Activated CD4-positive, alpha-beta T cell treated with anti-CD3 and anti-CD28 coated beads, Interleukin-2, amount 10 ng/mL, durations not matched to agents 7 days and 5 days (primary cell): ENCODE measurements at places on chromosomes 4 and X. TPM values are rescaled to one million over a fixed set of nuclear protein-coding genes. Genes with fewer than 3 reads are reported as not detected.
A peak's percentile ranks its signal among the peaks of the same experiment; 100 is the strongest.

DNA sequence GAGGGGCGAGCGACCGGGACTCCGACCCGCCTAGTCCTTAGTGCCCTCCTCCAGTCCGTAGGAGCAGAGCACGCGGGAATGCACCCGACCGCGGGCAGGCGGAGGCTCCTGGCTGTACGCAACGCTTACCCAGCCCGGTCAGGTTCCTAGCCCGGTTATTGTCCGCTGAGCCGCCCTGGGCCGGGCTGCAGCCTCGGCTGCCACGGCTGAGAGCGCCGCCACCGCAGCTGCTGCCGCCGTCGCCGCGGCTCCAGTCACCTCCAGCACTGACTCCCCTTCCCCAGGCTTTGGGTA is at the start of gene AMER1:
AMER1 (minus strand) TSS at position 268 of the 294 bp plus-strand sequence. CDS start 12,422 bp downstream, outside the sequence.
- DNase-seq: no peak

Gene PTPN13
- 2.6 TPM for total RNA-seq

GRCh38 chr4:106875340-106875739 is 160.8 kb downstream of the DKK2 start:
- DNase-seq: no peak

Gene H2BW2
- total RNA-seq: 0.10 TPM

- DNase-seq: no peak
Measured at GRCh38 chr4:172601195-172601594, 567.4 kb upstream of the GALNT7 start.

Gene UBL4A
- 46.4 TPM for total RNA-seq

DNA sequence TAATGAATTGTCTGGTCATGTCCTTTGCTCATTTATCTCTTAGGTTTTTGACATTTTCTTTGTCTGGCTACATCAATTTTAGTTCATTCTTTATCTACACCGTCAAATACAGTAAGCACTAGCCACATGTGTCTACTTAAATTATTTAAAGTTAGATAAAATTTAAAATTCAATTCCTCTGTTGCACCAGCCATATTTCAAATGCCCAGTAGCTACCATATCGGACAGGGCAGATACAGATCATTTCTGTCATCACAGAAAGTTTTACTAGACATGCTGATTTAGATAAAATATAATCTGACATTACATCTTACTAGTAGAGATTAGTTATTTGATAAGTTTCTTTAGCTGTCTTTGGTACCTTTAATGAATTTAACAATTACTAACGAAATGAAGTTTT is 61.1 kb downstream of the WDR19 start:
- no peak for DNase-seq

DNA sequence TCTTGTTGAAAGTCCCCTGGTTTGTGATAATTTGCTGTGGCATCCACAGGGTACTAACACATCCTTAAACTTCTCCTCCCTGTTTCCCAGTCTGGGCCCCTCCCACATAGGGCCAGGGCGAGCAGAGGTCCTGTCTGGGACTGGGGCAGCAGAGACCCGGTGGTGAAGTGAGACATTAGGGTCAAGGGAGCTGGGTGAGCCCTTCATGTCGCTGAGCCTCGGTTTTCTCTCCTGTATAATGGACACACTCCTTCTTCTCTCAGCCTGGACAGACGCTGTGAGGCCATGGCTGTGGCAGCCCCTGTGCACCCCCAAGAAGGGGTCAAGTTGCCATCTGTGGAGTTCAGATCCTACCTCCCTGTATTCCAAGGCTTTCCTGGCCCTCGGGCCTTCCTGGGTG is 33.0 kb upstream of the HMX1 start:
- DNase-seq: no peak

DNA sequence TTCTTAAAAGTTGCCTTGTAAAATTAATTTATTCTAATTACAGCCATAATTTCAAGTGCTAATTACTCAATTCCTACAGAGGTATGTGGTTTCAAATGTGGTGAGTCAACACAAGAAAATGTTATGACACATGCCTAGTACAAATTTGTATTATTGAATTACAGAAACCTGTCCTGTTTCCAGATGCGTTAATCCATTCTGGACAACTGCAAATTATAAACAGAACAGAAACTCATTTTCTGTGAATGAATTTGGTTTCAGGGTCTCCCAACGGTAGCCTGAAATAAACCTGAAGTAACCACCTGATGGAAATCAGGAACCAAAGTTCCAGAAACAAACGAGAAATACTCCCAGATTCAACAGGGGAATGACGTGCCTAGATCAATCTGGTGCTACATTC is 328.6 kb upstream of the F9 start:
- DNase-seq: no peak

DNA sequence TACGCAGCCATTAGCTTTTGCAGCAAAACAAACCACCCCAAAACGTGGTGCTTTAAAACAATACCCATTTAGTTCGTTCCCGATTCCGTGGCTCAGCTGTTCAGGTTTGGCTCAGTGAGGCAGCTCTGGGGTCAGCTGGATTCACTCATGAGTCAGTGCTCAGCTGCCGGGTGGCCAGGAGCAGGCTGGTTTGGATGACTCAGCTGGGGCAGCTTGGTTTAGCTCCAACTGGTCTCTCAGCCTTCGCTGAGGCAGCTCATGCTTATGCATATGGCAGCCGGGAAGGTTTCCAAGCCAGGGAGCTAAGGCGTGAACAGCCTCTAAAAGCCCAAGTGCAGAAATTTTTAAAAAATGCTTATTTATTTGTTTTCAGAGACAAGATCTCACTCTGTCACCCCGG is 13.3 kb upstream of the CD99 start:
- DNase-seq: no peak

- DNase-seq: no peak
Measured at GRCh38 chrX:27694667-27695066, 104.5 kb downstream of the DCAF8L2 start.

GRCh38 chr4:182699795-182700194 is 217.4 kb downstream of the DCTD start:
- DNase-seq: no peak

Gene PIM2
- 154 TPM for total RNA-seq

Gene SLC49A3
- 0.35 TPM for total RNA-seq

DNA sequence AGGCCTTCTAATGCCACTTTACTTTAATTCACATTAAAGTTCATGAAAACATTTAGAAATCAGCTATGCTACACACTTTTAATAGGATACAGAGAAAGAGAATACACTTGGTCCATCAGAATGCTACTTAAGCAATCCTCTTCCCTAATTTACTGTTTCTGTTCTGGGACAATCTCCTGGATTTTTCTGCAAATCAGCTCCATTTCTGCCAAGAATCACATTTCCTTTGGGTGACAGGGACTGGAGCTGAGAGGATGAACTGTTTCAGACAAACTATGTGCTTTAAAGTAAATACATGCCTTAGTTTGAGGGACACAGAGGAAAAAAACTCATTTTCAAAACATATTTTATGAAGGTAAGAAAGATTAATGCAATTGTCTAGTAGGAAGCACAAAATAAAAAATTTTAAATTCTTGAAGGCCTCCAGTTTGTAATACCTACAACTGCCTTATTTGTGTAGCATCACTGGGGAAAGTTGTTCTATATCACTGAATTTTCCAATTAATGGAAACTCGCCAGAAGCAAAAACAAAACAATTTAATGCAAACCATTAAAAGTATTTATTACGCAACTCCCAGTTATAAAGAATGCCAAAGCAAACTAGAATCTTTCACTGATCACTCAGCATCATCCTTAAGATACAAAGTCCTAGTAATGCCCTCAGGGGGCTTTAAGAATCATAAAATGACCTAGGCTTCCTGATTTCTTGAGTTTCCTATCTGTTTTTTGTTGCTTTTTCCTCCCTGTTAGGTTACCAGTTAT is 36.3 kb downstream of the BCLAF3 start:
- DNase-seq: no peak

DNA sequence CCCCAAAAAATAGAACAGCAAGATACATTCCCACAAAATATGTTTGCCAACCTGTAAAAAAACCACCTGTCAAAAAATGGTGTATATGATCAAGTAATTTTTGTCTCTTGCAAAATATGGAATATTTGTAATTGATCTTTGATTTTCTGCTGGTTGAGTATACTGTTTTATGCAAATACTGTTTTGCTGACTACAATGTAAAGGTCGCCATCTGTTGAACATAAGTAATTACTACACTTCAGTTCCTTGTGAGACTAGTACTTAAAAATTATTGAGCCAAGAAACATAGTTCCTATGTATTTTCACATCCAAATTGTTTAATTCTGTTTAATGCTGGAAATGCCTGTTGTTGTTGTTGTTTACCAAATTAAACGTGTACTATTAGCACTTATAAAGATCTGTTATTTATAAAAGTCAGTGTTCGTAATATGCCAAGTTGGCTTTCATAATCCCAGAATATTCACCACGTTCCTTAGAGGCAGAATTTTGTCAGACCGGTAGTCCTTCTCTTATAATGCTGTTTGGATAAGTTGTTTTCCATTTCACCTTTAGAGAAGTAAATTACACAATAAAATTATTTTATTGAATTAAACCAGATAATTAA is 144.2 kb downstream of the PDLIM5 start:
- no peak for DNase-seq

DNA sequence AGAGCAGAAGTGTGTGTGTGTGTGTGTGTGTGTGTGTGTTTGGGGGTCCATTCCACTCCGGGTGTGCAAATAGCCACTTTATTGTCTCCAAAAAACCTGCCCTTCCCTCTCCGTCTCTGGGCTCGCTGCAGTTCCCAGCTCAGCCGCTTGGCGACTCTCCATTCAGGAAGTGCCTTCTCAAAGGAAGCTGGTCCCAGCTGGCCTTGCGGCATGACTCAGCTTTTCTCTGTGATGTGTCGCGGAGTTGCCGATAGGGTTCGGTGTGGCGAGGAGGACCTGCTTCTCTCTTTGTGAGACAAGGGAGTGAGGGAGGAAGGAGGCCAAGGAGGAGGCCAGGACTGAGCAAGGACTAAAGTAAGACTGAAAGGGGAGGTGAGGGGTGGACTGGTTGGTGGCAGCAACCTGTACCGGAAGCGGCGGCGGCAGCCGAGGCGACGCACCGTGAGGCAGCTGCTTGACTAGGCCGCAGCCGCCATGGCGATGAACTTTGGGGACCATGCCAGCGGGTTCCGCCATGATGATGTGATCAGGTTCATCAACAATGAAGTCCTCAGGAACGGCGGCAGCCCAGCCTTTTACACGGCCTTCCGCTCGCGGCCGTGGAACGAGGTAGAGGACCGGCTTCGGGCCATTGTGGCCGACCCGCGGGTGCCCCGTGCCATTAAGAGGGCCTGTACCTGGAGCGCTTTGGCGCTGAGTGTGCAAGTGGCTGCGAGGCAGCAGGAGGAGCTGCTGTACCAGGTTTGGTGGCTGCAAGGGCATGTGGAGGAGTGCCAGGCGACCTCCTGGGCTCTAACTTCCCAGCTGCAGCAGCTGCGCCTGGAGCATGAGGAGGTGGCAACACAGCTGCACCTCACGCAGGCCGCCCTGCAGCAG is at the start of gene TEX13C:
TEX13C (plus strand) TSS at position 226 of the 876 bp plus-strand sequence; CDS start at position 475, 249 bp downstream.
- DNase-seq: no peak

Gene SERPINA7
- total RNA-seq: not detected

DNA sequence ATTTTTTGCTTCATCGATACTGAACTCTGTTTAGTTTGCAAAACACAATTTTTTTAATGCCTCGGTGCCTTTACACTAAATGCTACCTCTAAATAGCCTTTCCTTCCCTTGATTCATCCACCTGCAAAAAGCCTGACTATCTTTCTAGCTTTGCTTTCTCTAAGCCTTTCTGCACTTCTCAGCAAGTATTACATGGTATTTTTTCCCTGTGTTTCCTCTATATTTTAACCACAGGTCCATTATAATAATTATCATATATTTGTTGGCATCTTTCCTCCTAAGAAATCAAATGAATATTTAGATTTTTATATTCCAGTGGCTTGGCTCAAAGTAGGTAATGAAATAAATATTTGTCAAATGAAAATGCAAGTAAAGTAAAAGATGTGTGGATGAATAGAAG is 196.2 kb downstream of the ARHGAP24 start:
- DNase-seq: no peak

- DNase-seq: no peak
Measured at GRCh38 chr4:112288455-112288854, 2.8 kb upstream of the TIFA start.

DNA sequence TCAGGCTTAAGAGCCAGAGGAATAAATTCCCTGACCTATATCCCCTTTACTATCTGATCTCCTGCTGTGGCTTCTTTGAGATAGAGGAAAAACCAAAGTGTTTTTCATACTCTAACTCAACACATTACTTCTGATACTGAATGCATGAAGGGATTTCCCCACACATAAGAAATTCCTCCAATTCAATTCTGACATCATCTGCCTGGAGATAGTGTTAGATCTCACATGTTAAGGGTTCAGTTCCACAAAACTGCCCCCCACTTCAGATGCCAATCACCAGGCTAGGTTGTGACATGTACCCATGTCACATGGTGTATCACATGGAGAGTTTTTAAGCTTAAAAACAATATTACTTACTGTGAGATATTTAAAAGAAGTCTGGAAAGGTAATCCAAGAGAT is 46.8 kb downstream of the GSTCD start:
- DNase-seq: no peak

GRCh38 chr4:99947608-99948007 is 1.2 kb upstream of the DNAJB14 start:
- DNase-seq: no peak

DNA sequence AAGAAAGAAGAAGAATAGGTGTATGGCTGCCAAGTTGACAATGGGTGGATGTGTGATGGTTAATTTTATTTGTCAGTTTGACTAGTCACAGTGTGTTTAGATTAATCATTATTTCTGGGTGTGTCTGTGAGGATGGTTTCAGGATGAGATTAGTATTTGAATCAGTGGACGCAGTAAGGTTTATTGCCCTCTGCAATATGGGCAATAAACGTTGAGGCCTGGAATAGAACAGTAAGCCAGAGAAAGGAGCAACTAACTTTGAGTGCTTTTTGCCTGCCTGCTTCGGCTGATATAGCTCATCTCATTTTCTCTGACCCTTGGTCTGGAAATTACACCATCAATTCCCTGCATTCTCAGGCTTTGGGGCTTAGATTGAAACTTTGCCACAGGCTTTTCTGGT is 140.8 kb upstream of the SPANXN4 start:
- DNase-seq: no peak

Gene BANK1
- total RNA-seq: 0.06 TPM

DNA sequence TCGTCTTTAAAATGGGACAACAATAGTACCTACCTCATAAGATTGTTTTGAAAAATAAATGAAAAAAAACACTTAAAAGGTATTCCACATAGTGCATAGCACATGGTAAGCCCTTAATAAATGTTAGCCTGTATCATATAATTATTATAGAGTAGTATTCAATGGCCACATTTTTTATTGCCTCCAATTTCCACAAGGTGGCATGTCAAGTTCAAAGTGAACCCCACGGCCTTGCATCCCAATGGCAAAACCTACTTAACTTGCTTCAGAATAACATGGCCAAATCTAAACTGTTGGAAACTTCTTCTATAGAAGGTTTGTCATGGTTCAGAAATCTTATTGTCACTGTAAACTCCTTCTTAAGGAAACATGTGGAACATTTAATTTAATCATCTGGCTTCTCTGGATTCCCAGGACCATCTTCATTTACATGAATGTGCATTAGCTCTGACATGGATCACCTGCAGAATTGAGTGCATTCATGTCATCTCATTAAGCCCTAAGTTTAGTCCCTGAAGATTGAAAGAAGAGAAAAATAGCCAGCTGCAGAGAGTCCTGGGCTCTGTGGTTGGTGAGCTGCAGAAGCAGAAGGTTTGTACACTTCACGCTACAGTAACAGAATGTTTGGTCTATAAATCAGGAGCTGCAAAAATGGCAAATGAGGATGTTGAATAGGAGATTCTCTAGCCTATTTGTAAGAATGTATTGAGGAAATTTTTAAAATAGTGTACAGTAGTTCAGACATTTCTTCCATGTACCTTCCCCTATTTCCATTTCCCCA is 61.0 kb downstream of the ANXA3 start:
- DNase-seq: peak; percentile 33

GRCh38 chrX:97026406-97026805 is 142.7 kb downstream of the RPA4 start:
- no peak for DNase-seq

Gene QRFPR
- not detected for total RNA-seq

GRCh38 chr4:83709627-83710026 is 173.7 kb downstream of the GPAT3 start:
- no peak for DNase-seq
